ENCODE measurements at places on chromosomes 3 and 15.

- DNase-seq = no peak
These were observed 259.0 kb upstream of the RGMA start for GRCh38 chr15:93347986-93348385.

DNA sequence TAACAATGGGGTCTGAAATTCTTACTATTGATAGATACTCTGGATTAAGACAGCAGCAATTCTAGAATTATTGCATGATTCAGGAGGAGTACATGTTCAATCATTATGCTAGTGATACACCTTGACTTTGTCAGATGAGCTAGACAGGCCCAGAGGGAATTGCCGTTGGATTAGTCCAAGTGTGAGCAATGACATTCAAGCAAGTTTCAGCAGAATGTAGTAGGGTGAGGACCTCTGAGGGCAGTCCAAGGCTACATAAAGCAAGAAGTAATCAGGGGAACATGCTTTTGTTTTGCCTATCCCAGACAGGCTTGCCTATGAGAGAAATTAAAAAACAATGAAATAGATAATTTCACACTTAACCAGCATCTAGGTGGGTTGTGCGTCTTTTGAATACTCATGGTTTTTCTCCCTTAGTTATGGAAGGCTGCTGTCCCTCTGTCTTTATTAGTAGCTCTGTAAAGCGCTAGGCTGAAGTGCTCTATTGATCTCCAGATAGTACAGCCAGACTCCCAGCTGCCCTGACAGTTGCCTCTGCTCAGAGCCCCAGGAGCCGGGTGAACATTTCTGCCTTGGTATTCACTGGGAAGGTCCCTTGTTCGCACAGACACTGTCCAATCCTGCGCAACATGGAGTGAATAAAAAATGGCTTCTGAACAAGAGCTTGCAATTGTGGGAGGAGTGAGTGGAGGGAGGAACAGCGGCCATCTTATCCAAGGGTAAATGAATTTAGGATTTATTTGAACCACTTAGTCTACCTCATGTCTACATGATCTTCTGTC is 316.6 kb upstream of the ONECUT1 start:
- no peak for DNase-seq

DNA sequence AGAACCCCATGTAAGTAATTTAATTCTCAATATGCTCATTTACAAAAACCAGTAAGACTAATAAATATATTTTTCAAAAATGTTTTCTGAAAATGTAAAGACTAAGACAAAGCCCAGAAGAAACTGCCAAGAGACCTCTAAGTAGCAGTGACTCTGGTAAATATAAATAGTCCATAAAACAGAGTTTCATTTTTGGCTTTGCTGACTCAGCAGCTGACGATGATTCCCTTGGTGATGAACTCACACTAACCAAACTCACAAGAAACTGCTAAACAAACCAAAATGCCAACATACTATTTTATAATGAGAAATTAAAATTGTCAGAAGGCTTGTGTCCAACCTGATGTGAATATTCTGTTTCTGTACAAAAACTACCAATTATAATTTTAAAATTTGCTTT is 31.5 kb upstream of the IMPG2 start:
- DNase-seq = no peak

DNA sequence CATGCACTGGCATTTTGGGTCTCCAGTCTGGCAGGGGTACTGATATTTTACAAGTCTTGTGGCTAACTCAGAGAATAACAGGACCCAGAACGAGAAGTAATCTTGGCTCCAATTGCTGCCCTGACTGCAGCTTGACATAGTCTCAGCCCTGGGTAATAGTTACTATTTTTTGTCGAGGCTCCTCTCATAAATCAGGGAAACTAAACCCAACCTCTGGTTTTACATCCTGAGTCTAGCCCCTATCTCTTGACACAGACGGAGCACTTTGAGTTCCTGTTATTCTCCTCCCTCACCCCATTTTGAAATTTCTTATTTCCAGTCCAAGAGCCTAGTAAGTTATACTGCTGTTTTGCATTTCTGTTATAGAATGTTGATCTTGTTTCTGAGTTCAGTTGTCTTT is 276.1 kb upstream of the GOLIM4 start:
- DNase-seq = no peak

DNA sequence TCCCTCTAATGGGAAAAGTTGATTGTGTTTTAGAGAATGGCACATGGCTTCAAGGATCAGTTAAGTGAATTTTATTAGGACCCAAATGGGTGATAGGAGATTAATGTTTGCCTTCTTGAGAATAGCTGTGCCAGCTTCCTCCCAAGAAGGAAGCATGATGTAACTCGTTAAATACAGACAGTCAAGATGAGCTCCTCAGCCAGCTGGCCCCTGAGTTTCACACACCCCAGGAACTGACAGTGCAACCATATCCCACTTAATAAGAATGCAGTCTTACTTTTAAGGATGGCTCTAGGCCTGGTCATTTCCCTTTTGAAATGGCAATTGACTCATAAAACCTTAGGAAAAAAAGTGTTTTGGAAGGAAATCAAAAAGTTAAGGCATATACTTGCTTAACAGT is 472.8 kb upstream of the KCNMB2 start:
- DNase-seq = no peak

DNA sequence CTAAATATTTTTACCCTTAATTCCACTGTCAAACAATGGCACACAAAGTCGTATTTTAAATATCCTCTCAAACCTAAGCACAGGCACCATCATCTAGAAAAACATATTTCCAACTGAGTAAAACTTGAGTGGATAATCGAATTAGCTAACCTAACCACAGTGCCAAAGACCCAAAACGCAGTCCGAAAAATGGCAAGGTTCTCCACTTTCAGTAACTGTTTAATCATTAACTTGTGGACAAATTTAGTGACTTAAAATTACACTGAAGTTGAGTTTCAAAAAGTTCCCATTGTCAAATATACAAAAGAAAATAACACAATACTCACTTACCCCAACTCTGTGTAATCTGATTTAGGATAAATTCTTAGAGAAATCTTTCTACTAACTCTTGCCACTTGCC is 10.0 kb downstream of the CNBP start:
- DNase-seq = no peak

GRCh38 chr15:80801891-80802680 is 22.9 kb downstream of the CEMIP start:
- no peak for DNase-seq

DNA sequence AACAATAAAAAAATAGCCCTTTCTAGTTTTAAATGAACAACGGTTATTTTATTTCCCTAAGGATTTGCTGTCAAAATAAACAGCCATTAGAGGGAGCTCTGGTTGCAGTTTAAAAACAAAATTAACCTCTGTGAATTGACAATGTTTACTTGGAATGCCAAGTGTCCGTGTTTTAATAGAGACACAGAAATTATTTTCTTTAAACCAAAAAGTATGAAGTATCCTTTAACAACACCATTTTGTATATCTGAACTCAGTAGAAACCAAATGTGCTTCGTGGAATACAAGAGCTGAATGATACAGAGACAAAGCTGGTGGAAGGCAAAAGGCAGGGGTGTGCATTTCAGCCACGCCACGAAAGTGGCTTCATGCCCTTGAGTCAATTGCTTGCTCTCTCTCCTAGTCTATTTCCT is 74.4 kb downstream of the MOBP start:
- DNase-seq = no peak

DNA sequence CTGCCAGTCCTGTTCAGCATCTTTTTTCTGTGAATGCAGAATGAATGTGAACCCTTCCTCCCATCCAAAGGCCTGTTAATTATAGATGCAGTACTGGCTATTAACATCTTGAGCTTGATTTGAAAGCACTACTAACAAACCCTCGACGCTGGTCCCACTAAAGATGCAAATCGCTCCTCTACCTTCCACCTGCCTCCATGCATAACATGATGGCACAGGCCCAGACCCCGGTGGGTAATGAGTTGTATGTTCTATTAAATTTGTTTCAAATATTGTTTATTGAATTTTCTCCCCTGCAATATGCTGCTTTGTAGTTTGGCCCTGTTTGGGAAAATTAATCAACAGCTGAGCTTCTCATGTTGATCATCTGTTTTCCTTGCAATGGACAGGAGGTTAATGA is 69.3 kb downstream of the RAB11A start:
- no peak for DNase-seq

GRCh38 chr3:150168698-150169097 is 198.0 kb upstream of the PFN2 start:
- no peak for DNase-seq

GRCh38 chr15:92637626-92638025 is 17.9 kb downstream of the FAM174B start:
- no peak for DNase-seq

GRCh38 chr15:60110909-60111308 is 106.8 kb downstream of the FOXB1 start:
- DNase-seq = no peak

GRCh38 chr3:156685198-156685597 is 10.8 kb downstream of the TIPARP start:
- DNase-seq = no peak

DNA sequence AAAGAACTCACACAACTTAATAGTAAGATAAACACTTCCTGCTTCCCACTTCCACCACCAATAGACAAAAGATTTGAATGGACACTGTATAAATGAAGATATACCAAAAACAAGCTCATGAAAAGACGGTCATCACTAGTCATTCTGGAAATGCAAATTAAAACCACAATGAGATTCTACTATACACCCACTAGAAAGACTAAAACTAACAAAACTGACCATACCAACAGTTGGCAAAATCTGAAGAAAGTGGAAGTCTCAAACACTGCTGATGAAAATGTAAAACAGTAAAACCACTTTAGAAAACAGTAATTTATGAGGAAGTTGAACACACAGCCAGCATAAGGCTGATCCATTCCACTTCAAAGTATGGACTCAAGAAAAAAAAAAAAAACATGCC is 35.6 kb upstream of the CD96 start:
- DNase-seq = no peak

Measured in activated T-helper 1 cell treated with anti-CD3 and anti-CD28 coated beads, Interleukin-2, amount 50 U/mL, for 16 hours (primary cell).